ENCODE measurements at places on chromosomes 4 and X.

GRCh38 chr4:13920901-13921300 is 293.4 kb upstream of the BOD1L1 start:
- DNase-seq, result no peak

GRCh38 chr4:40502934-40503333 is 126.7 kb downstream of the RBM47 start:
- no peak for DNase-seq

DNA sequence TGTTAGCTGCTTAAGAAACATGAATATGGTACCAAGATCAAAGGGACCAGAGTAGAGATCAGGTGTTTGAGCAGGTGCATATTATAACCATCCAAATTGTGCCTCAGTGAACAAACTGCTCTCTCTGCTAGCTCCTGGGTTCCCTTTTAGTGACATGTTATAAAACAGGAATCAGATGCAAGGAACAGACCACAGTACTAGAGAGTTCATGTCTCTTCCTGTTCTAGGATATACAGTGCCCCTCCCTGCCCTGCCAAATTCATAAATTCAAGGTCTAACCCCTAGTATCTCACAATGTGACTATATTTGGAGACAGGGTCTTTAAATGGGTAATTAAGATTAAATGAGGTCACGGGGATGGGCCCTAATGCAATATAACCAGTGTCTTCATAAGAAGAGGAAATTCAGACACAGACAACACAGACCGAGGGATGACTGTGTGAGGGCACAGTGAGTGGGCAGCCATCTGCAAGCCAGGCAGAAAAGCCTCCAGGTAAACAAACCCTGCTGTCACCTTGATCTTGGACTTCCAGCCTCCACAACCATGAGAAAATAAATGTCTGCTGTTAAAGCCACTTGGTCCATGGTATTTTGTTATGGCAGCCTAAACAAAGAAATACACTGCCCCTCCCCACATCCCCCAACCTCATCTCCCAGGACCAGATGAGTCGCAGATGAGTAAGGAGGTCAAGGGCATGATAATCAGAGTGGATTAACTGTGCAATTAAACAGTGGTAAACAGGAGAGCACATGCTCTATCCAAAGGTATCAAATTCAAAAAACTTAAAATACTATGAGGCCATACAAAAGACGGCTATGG is 82.5 kb downstream of the RBM47 start:
- DNase-seq, result no peak

DNA sequence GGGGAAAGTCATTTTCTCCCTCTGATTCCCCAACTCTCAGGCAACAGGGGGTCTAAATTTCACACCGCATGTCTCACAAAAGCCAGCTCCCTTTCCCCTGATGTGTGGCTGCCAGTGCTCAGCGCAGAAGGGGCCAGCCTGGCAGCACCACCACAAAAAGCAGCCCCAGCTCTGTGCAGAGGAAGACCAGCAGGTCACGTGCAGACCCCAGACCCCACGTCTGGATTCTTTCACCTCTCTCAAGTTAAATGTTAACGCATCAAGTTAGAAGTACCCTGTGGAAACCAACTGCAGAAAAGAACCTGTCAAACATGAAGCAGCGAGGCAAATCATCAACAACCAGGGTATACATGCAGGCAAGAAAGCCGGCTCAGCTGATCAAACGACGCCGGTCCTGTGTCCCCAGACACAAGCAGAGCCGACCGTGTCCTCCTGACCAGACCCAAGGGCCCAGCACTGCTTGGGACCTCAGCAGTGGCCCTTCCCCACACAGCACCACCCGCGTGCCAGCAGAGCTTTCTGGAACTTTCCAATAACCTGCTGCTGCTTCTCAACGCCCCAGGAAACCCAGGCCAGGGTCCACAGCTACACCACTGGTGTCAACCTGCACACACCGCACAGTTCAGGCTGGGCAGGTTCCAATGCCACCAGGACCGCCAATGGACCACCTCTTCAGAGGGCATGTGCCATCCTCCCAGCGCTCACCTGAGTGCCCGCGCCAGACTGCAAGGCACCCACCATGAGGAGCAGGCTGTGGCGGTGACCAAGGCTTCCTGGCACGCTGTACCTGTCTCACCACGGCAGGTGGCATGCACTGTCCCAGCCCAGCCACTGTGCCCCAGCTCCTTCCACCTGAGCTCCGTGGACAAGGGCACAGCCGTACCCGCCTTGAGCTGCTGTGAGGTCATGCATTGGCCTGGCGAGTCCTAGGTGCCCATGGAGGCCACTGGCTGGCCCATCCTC is 4.0 kb downstream of the LRPAP1 start:
- DNase-seq, result no peak

- DNase-seq, result no peak
These were observed 48.7 kb upstream of the PHOX2B start for GRCh38 chr4:41797260-41797659.

- no peak for DNase-seq
These were observed 393.8 kb upstream of the FSTL5 start for GRCh38 chr4:162557516-162558106.

DNA sequence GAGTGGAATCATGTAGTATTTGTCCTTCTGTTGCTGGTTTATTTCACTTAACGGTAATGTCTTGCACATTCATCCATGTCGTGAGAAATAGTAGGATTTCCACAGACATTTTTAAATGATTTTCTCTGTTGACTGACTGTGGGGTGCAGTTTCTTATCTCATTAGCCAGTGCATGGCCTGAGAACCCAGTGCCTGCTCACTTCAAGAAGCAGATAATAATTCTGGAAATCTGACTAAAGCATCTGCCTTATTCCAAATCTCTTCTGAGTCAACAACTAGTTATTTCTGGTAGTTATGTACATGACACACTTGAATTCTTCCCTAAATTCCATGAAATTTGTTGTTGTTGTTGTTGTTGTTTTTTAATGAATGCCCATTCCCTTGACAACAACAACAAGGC is 77.6 kb downstream of the NPFFR2 start:
- no peak for DNase-seq

DNA sequence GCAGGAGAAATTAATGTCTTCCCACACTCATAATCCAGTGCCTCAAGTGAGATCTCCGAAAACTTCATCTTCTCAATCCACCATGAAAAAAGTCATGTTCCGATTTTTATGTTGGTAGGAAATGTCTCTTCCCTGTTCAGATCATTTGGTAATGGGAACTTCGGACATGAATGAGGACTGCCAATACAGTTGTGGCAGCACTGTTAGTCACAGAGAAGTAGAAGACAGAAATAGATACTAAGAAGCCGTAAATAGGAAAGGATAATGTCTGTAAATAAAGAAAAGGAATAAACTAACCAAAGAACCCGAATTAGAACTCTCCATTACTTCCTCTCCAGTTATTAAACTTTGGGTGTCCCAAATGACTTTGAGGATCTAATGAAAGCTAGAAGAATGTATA is 69.6 kb downstream of the DDX60L start:
- no peak for DNase-seq

GRCh38 chr4:47972181-47972580 is 44.3 kb downstream of the CNGA1 start:
- no peak for DNase-seq

- no peak for DNase-seq
These were observed 373.1 kb downstream of the NAF1 start for GRCh38 chr4:162793571-162793970.

DNA sequence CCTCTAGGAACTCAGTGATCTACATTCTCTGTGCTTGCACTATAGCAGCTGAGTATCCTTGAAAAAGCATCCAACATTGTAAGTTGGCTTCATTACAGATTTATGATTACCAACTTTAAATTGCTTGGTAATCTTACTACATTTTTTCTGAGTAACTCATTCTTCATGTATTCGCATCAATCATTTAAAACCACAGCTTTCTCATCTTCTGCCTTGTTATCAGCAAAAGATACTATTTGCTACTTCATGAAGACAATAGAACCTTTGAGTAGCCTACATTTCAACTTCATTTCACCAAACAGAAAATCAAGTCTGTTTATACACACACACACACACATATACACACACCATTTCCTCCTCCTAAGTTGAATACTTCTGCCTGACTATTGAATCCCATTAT is 6.2 kb upstream of the DCAF8L2 start:
- no peak for DNase-seq

- DNase-seq, result no peak
These were observed 2.5 kb downstream of the CXCL1 start for GRCh38 chr4:73871511-73872310.

DNA sequence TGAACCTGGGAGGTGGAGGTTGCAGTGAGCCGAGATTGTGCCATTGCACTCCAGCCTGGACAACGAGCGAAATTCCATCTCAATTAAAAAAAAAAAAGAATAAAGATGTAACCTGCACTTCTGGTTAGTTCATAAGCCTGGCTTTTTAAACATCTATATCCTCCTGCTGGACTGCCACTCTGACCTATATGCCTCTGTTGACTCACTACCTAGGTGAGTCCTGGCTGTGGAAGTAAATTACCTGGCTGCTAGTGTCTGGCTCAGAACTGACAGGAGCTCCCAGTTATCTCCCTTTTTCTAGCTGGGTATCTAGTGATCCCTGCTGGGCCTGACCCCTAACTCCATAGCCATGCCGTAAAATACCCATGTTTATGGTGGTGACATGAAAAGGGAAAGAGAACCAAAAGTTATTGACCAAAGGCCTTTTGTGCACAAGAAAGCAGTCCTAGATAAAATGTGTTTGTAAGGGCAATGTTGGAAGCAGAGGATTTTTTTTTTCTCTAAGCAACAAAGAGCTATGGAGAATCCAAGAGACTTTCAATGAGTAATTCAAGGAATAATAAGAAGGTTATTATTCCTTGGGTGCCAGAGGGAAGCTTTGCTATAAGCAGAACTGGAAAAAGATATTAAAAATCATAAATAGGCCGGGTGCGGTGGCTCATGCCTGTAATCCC is 10.4 kb upstream of the G3BP2 start:
- DNase-seq, result no peak

- no peak for DNase-seq
These were observed 624.4 kb downstream of the TECRL start for GRCh38 chr4:63784822-63785221.

- DNase-seq, result no peak
These were observed 6.9 kb downstream of the GABRB1 start for GRCh38 chr4:47038263-47038662.

GRCh38 chr4:16952462-16952871 is 54.0 kb upstream of the LDB2 start:
- DNase-seq, result no peak

GRCh38 chr4:139682741-139683151 is 17.1 kb downstream of the MGST2 start:
- DNase-seq, result no peak

DNA sequence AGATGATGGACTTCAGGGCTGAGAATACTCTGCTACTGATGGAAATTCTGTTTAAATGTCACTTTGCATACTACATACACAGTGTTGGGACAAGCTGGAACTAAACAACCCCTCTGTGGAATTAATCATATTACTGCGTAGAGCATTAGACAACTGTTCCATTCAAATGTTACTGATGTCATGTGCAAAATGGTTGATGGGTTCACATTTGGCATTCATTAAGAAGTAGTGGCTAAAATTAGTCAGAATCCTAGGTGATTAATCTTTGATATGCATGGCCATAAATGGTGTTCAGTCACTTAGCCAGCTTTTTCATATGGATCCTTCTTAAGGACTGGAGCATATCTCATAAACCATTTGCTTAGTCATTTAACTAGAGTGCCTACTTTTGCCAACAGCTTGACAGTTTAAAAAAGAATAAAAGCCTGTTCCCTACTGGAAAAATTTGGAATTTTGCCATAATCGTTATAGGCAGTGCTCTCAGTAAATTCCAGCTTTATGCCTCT is 105.2 kb downstream of the RNF150 start:
- no peak for DNase-seq

- DNase-seq, result no peak
These were observed 29.8 kb downstream of the SGMS2 start for GRCh38 chr4:107854356-107855022.

DNA sequence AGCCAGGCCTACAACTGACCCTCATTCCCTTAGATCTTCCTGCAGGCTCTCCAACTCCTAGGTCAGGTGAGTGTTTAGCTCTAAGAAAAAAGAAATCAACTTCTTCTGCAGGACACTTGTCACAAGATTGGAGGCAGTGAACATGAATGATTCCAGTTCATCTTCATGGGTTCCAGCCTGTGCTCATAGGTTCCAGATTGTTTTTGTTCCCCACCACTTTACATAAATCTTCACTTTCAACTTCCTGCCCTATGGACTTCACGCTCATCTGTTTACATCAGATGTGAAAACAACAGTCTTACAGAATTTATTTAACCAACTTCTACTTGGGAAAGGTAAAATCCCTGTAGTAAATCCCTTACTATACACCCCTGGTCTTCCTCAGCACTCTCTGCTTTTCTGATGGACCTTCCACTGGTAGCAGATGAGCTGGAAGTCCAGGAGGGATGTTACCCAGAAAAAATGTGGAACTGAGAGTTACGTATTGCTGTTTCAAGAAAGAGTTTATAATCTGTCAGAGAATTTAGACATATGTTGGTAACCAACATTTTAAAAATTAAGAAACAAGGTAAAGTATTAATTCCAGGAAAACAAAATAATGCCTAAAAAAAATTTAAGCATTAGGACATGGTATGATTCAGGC is 62.4 kb downstream of the ANAPC10 start:
- DNase-seq, result no peak

DNA sequence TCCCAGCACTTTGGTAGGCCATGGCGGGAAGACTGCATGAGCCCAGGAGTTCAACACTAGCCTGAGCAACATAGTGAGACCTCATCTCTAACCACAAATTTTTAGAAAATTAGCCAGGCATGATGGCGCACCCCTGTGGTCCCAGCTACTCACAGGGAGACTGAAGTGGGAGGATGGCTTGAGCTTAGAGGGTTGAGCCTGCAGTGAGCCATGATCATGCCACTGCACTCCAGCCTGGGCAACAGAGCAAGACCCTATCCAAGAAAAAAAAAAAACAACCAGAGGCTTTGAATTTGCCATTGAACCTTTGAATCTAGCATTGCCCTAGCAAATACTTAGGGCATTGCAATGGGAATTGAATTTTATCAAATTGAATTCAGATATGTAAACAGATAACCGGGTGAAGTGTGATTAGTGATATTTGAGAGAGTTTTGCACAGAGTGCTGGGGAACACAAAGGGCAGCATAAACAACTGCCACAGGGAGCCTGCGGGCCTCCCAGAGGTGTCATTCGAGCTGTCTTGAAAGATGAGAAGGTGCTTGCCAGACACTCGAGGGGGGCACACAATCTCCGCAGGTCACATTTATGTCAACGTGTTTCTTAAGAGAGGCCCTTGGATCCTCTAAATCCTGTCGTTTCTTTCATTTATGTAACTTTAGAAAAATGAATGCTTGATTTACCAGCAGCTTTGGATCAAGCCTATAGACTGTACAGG is 200.3 kb downstream of the AASDH start:
- DNase-seq, result no peak
